ENCODE measurements at places on chromosomes 12 and 14.
A peak's percentile ranks its signal among the peaks of the same experiment; 100 is the strongest.

DNA sequence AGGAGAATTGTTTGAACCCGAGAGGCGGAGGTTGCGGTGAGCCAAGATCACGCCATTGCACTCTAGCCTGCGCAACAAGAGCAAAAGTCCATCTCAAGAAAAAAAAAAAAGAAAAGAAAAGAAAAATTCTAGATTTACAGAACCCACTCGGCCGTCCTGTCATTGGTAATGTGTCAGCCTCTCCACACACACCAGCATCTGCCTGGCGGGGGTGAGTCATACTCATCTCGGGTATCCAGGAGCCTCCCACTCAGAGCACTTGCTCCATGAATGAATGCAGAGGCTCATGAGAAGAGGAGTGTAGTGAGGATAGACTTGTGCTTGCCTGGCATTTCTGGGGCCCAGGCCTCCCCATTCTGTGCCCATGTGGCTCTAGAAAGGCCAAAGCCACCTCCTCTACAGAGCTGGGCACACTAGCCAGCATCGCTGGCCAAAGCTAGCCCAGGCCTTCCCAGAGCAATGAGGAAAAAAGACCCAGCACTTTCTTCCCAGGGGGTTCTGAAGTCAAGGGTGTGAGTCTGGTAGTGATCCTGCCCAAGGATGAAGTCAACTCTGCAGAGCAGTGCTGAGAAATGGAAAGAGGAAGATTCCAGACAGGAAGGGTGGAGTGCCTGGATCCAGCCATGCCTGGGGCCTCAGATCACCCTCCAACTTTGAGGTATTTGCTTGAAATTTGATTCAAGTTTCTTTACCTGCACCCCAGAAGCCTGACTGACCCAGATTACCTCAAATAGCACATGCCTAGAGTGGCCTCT, 31.2 kb upstream of the KLC1 start:
- H3K27me3 ChIP-seq: no peaks in the 10 kb centered on the region
- no peak overlapping the region for H3K27ac ChIP-seq
- DNase-seq: no peak
- no peaks in the 10 kb centered on the region for H3K36me3 ChIP-seq
- H3K4me1 ChIP-seq: peaks cover 14% of the 10 kb centered on the region
- H3K4me3 ChIP-seq: no peak overlapping the region

DNA sequence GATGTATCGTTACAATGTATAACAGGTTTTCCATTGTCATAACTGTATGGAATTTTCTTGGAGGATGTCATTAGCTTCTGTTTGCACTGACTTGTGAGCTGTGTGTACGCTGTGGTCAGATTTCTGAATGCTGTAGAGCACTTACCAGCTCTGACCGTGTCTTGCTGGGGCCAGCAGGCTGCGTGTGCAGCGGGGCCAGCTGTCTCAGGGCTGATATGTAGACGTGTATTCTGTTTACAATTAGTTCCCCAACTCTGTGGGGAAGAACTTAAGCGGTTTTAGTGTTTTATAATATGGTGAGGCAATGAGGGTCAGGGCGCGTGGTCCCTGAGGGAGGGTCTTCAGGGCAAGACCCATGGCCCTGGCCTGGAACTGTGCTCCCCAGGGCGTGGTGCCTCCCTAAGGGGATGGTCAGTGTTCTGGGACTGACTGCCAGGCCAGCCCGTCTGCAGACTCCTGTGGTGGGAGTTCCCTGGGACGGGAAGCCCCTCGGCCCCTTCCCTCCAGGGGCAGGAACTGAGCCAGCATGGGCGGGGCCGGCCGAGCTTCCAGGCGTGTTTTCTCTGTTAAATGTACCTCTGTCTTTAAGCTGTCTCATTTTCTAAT, 18.7 kb downstream of the XRCC3 start:
- H3K36me3 ChIP-seq: peaks cover 66% of the 10 kb centered on the region
- H3K4me3 ChIP-seq: no peak overlapping the region
- H3K27me3 ChIP-seq: no peaks in the 10 kb centered on the region
- peak; percentile 74 for DNase-seq

- H3K27ac ChIP-seq: no peak overlapping the region
- H3K4me3 ChIP-seq: no peak overlapping the region
- H3K27me3 ChIP-seq: no peaks in the 10 kb centered on the region
- no peak for DNase-seq
Observed at GRCh38 chr12:75602106-75602505, 90.7 kb upstream of the KRR1 start.

GRCh38 chr12:10409392-10409791, at the start of gene KLRC4:
TSS of gene KLRC4 (minus strand) at chr12:10409757. CDS start at chr12:10409575, 182 bp downstream.
- no peak within 1 kb of the TSS for H3K27ac ChIP-seq
- H3K36me3 ChIP-seq: no peaks in the 10 kb centered on the region
- no peaks in the 10 kb centered on the region for H3K4me1 ChIP-seq
- no peaks in the 10 kb centered on the region for H3K27me3 ChIP-seq

GRCh38 chr12:102215992-102216691, 18.5 kb upstream of the PMCH start:
- H3K27me3 ChIP-seq: no peaks in the 10 kb centered on the region
- no peak overlapping the region for H3K27ac ChIP-seq
- no peaks in the 10 kb centered on the region for H3K4me1 ChIP-seq
- DNase-seq: no peak
- no peak overlapping the region for H3K4me3 ChIP-seq

DNA sequence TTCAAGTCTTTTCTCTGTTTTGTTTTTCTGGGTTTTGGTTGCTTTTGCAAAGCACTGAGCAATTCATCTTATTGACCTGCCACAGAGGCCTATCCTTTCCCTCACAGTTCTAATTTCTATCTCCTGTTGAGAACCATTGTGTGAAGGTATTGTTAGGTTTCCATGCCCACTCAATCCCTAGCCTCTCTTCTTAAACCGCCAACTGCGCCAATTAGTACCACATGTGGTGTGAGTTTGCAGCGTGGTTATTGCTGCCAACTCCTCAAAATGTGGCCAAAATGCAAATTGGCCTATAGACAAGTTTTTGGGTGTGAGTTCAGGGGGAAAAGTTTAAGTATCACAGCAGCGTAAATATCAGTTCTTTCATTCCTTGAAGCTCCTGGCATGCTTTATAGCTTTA, 232.6 kb downstream of the FLRT2 start:
- H3K4me1 ChIP-seq: no peaks in the 10 kb centered on the region
- no peaks in the 10 kb centered on the region for H3K36me3 ChIP-seq
- H3K27me3 ChIP-seq: no peaks in the 10 kb centered on the region
- no peak for DNase-seq

- H3K4me3 ChIP-seq: no peak overlapping the region
- no peak for DNase-seq
- H3K27ac ChIP-seq: no peak overlapping the region
- H3K4me1 ChIP-seq: no peaks in the 10 kb centered on the region
Observed at GRCh38 chr12:94445662-94446061, 14.0 kb downstream of the CEP83 start.

- peaks cover 35% of the 10 kb centered on the region for H3K4me1 ChIP-seq
- peak overlapping the region; percentile 85 for H3K27ac ChIP-seq
- DNase-seq: peak; percentile 86
- H3K36me3 ChIP-seq: no peaks in the 10 kb centered on the region
Observed at GRCh38 chr12:104456950-104457745, 400 bp downstream of the CHST11 start.

GRCh38 chr12:9796346-9796745, 30.9 kb upstream of the KLRF1 start:
- H3K27me3 ChIP-seq: no peaks in the 10 kb centered on the region
- no peaks in the 10 kb centered on the region for H3K4me1 ChIP-seq
- no peak overlapping the region for H3K27ac ChIP-seq
- no peak overlapping the region for H3K4me3 ChIP-seq

DNA sequence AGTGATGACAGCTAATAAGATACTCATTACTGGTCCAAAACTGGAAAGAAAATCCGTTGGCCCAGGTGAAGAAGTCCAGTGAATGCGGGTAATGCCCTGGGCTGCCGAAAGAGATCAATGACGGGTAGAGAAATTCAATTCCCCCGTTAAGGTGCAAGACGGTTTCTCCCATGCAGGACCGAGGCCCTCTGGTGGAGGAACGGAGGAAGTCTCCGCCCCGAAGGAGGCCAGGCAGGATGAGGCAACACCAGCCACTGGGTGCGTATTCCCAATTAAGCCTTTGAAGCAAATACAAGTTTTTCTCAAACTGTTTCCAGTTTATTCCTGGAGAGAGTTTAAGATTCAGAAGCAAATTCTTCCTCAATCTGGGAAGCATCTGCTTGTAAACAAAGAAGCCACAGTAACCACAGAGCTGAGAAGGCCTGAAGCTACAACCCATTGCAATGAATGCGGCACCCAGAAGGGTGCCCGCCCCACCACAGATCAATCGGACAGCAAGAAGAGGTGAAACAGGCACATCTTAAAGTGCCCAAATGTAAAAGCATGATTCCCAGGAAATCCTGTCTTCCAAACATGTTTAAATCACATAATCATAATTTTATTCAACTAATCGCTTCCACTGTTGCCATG, 118.5 kb downstream of the TTC7B start:
- peak; percentile 94 for DNase-seq
- H3K36me3 ChIP-seq: no peaks in the 10 kb centered on the region
- H3K4me1 ChIP-seq: peaks cover 33% of the 10 kb centered on the region
- H3K27me3 ChIP-seq: no peaks in the 10 kb centered on the region
- no peak overlapping the region for H3K4me3 ChIP-seq

- H3K36me3 ChIP-seq: peaks cover 68% of the 10 kb centered on the region
- H3K27ac ChIP-seq: no peak overlapping the region
- H3K4me3 ChIP-seq: no peak overlapping the region
- no peaks in the 10 kb centered on the region for H3K27me3 ChIP-seq
Observed at GRCh38 chr12:58887068-58887467, 33.2 kb downstream of the LRIG3 start.

- no peak overlapping the region for H3K27ac ChIP-seq
- no peaks in the 10 kb centered on the region for H3K36me3 ChIP-seq
- peaks cover 93% of the 10 kb centered on the region for H3K27me3 ChIP-seq
- no peak overlapping the region for H3K4me3 ChIP-seq
Observed at GRCh38 chr12:117096501-117097042, 2.6 kb downstream of the TESC start.

- H3K4me3 ChIP-seq: no peak overlapping the region
- H3K36me3 ChIP-seq: no peaks in the 10 kb centered on the region
- peaks cover 4% of the 10 kb centered on the region for H3K4me1 ChIP-seq
- DNase-seq: no peak
Observed at GRCh38 chr14:20652996-20653975, 11.8 kb upstream of the OR6S1 start.

DNA sequence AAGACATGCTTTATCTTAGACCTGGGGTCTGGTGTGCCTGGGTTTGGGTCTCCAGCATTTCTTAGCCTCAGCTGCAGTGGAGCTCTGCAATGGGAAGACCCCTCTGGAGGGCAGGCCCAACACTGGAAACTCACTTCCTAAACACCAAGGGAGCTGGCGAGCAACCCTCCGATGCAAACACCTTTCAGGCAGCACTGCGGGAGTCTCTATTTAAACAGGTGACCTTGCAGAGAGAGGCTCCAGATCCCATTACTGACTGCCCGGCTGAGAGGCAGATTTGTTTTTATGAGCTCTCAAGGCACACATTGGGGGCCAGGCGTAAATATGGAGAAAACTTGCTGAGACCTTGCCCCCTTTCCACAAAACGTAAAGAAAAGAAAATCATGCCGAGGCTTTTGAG, 195.5 kb downstream of the PAX9 start:
- no peaks in the 10 kb centered on the region for H3K36me3 ChIP-seq
- H3K27ac ChIP-seq: no peak overlapping the region
- DNase-seq: no peak
- no peaks in the 10 kb centered on the region for H3K4me1 ChIP-seq
- no peaks in the 10 kb centered on the region for H3K27me3 ChIP-seq
- H3K4me3 ChIP-seq: no peak overlapping the region

GRCh38 chr12:32705783-32706182, 26.7 kb downstream of the DNM1L start:
- DNase-seq: no peak
- H3K4me3 ChIP-seq: no peak overlapping the region
- H3K27me3 ChIP-seq: no peaks in the 10 kb centered on the region
- H3K36me3 ChIP-seq: peaks cover 22% of the 10 kb centered on the region

- H3K4me1 ChIP-seq: no peaks in the 10 kb centered on the region
- no peaks in the 10 kb centered on the region for H3K36me3 ChIP-seq
- H3K27ac ChIP-seq: no peak overlapping the region
- DNase-seq: no peak
- H3K27me3 ChIP-seq: no peaks in the 10 kb centered on the region
- no peak overlapping the region for H3K4me3 ChIP-seq
Observed at GRCh38 chr12:4178424-4179170, 95.0 kb upstream of the CCND2 start.

GRCh38 chr12:39359645-39360044, 83.3 kb downstream of the KIF21A start:
- H3K27me3 ChIP-seq: no peaks in the 10 kb centered on the region
- H3K36me3 ChIP-seq: peaks cover 8% of the 10 kb centered on the region
- H3K27ac ChIP-seq: no peak overlapping the region
- no peaks in the 10 kb centered on the region for H3K4me1 ChIP-seq

DNA sequence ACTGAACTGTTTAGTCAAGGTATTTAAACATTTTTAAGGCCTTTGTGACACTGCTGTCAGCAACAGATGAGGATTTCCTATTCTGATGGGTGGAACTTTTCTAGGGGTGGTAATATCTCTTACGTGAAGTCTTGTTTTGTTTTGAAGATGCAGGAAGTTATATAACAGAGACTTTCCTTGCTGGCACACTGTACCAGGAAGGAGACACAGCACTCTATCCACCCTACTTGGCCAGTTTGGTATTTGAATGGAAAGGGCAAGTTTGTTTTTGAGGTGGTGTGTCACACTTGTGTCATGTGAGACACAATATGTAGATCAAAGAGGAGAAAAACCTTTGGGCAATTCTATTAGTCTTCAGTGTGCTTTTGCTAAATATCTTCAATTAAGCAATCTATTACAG, 51.6 kb upstream of the SRP54 start:
- H3K4me3 ChIP-seq: no peak overlapping the region
- no peak overlapping the region for H3K27ac ChIP-seq
- peaks cover 10% of the 10 kb centered on the region for H3K4me1 ChIP-seq
- no peaks in the 10 kb centered on the region for H3K27me3 ChIP-seq
- DNase-seq: no peak

DNA sequence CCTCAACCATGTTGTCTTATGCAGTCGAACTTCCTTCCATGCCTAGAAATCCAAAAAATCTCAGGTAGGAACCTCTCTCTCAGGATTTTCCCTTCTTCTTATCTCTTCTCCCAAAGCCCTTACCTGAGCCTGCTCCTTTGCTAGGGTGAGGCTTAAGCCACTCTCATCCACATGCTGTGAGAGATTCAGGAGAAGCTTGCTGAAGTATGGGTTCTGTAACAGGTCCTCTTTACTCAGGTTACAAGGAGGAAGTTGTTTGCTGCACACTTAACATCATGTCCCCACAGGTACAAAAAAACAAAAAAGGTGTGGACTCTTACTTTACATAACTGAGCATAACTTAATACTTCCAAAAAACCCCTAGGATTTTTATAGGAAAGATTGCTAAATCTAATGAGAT, 4.5 kb downstream of the HAUS4 start:
- peaks cover 49% of the 10 kb centered on the region for H3K36me3 ChIP-seq
- no peak overlapping the region for H3K4me3 ChIP-seq
- H3K27ac ChIP-seq: no peak overlapping the region

DNA sequence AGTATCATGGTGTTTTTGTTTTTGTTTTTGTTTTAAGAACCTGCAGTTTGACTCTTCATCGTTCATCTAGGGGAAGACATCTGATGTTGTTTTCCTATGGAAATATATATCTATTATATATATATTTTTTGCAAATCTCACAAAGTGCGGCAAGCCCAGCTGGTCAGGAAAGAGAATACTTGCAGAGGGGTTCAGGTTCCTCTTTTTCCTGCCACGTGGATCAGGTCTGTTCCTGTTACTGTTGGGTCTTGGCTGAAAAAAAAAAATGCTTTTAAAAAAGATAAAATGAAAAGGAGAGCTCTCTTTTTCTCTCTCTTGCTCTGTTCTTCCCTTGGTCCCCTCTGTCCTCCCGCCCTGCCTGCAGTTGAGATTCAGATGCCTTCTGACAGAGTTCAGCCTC, 179.4 kb upstream of the BCL2L14 start:
- peaks cover 50% of the 10 kb centered on the region for H3K36me3 ChIP-seq
- H3K4me3 ChIP-seq: no peak overlapping the region
- H3K4me1 ChIP-seq: peaks cover 2% of the 10 kb centered on the region
- H3K27ac ChIP-seq: no peak overlapping the region
- DNase-seq: no peak
- no peaks in the 10 kb centered on the region for H3K27me3 ChIP-seq

All from suprapubic skin (tissue), 4 donors.